Cortex of kidney (tissue), 1 donor: ENCODE measurements at places on chromosomes 6 and 20.

GRCh38 chr6:54057058-54057457 lies 54.2 kb upstream of the MLIP start:
- DNase-seq = no peak

DNA sequence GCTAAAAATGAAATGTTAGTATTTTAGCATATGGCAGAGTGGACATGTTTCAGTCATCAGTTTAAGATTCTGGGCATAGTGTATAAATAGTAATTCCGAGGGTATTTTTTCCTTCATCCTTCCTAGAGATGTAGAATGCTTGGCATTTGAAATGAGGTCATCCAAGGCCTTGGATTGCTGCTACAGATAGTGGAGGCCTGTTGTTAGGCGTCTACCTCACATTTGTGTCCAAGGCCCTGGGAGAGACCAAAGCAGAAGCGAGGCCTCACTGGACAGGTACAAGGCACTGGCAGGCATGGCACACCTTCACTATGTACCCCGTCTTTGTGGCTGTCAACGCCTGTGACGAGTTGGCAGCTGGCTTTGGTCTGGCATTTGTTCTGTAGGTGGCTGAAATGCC lies 58.0 kb downstream of the DTD1 start:
- no peak for DNase-seq

DNA sequence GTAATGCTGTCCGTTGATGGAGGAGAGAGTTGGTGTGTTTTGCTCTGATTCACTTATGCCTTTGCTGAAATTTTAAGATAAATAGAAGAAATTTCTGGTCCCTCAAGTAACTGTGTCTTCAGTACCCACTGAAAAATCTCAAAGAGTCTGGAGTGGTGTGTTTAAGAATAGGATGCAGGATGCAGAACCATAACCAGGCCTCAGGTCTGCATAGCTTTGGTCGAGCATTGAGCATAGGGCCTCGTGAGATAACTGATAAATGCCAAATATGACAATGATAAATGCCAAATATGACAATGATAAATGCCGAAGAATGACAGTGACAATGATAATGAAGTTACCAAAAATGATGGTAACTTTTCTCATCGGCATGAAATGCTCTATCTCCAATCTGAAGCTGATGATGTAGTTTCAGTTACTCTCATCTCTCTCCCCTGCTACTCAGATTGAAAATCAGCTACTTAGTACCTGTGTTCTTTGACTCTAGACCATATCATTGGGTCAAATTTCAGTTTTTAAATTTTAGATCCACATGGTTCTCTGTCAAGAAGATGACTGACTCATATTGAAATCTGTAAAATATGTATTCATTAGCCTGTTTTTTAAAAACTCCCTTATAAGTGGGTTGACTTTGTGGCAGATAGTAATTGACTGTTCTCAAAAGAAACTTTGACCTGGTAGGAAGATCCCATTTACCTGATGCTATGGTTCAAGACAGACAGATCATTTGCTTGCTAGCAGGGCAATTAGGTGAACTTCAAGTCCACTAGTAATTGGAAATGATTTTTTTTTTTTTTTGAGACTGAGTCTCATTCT lies 96.6 kb downstream of the SLC16A10 start:
- no peak for DNase-seq

- no peak for DNase-seq
Observed at GRCh38 chr20:50398064-50398463, 112.1 kb upstream of the PTPN1 start.

DNA sequence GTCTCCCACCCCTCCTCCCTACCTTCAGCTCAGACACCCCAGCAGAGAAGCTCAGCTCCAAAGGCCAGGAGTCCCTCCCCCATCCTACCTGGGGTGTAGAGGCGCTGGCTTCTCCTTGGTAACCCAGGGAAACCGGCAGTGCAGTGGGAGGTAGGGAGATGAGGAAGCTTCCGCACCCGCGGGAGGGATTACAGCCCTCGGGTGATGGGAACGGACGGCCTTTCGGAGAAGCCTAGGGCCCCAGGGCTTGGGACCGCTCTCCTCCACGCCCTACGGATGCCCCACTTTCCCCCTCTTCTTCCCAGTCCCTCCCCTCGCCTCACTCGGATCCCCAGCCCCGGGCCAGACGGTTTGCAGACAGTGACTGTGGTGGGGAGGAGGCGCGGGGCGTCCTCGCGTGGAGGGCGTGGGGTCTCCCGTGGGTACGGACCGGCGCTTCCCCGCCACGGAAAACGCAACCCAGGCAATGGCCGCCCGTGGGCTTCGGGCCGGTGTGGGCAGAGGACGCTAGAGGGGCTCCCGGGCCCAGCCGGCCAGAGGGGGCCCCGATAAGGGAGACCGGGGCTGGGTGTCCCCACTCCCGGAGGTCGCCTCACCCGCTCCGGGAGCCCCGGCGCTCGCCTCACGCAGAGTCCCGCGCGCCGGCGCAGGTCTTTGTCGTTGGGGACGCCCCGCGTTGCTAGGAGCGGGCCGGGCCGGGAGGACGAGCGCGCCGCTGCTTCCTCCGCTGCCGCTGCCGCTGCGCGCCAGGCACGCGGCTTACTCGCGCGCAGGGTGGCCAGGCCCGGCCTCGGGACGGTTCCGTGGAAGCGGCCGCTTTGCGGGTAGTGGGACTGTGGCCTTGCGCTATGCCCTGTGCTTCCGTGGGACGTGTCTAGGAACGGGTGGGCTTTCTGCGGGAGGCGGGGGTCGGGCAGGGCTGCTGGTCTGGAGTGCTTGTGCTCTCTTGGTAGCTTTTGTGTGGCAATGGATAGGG lies 15.8 kb downstream of the AARS2 start:
- no peak for DNase-seq
